ENCODE measurements at places on chromosomes 5 and 9. TPM values are rescaled to one million over a fixed set of nuclear protein-coding genes. Genes with fewer than 3 reads are reported as not detected.

- H3K4me1 ChIP-seq: no peaks in the 10 kb centered on the region
- H3K36me3 ChIP-seq: no peaks in the 10 kb centered on the region
- DNase-seq: no peak
- H3K27ac ChIP-seq: no peak overlapping the region
Observed at GRCh38 chr5:56100439-56101176, 105.8 kb upstream of the IL6ST start.

DNA sequence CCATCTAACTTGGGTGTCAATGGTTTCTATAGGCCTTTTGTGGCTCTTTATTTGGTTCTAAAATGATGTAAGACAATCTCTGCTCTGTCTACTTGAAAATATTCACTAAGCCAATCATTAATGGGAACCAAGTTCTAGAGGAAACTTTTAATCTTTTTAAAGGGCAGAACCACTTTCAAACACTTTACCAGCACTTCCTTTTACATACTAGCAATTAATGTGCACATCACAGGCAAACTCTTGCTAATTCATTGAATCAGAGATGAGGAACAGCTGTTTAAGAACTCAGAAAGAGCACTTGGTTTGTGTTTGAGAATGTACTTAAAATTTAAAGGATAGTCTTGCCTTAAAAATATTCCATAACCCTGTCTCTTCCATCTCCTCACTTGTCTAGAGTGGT lies 83.4 kb downstream of the PAPPA start:
- H3K27me3 ChIP-seq: no peaks in the 10 kb centered on the region
- no peak overlapping the region for H3K27ac ChIP-seq
- H3K4me1 ChIP-seq: peaks cover 27% of the 10 kb centered on the region
- H3K36me3 ChIP-seq: no peaks in the 10 kb centered on the region
- no peak overlapping the region for H3K4me3 ChIP-seq

TMEM174 gene
- not detected for total RNA-seq

PCDHGB1 gene
- total RNA-seq: 15.3 TPM

TSSK1B gene
- not detected for total RNA-seq

DNA sequence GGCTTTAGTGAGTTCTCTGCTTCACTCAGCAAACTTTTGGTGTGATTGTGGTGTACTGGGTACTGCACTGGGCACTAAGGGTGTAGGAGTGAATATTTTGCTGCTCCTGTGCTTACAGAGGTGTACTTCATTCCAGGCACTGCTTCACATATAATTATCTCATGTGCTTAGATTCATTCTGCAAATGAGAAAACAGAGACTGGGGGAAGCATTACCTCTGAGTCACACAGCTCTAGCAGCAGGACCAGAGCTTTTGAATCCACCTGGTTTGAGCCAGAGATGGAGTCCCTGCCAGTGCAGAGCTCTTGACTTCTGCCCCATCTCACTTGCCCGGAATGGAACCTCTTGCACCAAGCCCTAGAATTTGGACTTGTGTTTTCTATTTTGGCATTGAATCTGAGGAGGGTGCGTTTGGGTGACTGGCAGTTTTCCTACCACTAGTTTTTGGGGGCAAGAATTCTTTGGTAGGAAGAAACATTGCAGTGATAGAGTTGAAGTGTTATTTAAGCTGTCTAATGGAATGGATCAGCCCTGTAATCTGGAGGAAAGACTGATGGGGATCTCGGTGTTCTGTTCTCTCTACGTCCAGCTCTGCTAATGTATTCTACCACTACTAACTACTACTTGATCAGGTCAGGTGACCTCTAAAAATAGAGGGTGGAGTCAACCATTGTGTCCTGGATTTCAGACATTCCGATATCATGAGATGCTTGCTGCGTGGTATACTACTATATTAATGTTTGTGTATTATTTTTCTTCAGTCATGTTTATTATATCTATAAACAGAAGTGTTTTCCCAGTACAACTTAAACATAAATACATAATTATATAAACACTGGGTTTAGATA lies 2.5 kb downstream of the ARHGAP26 start:
- H3K27ac ChIP-seq: no peak overlapping the region
- DNase-seq: no peak
- H3K4me1 ChIP-seq: peaks cover 18% of the 10 kb centered on the region
- peaks cover 4% of the 10 kb centered on the region for H3K27me3 ChIP-seq

SPAAR gene
- not detected for total RNA-seq

GRCh38 chr5:5364932-5365331 lies 57.5 kb upstream of the ICE1 start:
- H3K4me3 ChIP-seq: no peak overlapping the region
- H3K36me3 ChIP-seq: no peaks in the 10 kb centered on the region
- no peaks in the 10 kb centered on the region for H3K27me3 ChIP-seq
- DNase-seq: no peak

DNA sequence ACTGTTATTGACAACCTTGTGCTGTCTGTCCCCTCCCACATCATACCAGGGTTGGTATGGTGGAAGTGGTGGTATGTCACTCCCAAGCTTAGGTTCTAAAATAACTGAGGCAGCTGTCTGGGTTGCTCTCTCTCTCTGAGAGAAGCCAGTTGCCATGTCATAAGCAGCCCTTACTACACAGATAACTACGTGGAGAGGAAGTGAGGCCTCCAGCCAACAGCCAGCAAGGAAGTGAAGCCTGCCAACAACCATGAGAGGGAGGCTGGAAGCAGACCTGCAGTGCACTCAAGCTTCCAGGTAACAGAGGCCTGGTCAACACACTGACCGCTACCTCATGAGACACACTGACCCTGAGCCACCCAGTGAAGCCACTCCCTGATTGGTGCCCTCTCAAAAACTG lies 18.6 kb downstream of the CTNNAL1 start:
- H3K4me1 ChIP-seq: peaks cover 5% of the 10 kb centered on the region
- DNase-seq: no peak
- no peak overlapping the region for H3K27ac ChIP-seq
- no peak overlapping the region for H3K4me3 ChIP-seq
- peaks cover 19% of the 10 kb centered on the region for H3K36me3 ChIP-seq

GRCh38 chr9:82367016-82367415 lies 378.4 kb downstream of the SPATA31D1 start:
- DNase-seq: no peak
- no peak overlapping the region for H3K4me3 ChIP-seq
- H3K27ac ChIP-seq: no peak overlapping the region
- H3K4me1 ChIP-seq: no peaks in the 10 kb centered on the region
- H3K27me3 ChIP-seq: no peaks in the 10 kb centered on the region

- H3K4me3 ChIP-seq: no peak overlapping the region
- H3K27ac ChIP-seq: no peak overlapping the region
Observed at GRCh38 chr9:37669232-37669631, 18.5 kb downstream of the FRMPD1 start.

DNA sequence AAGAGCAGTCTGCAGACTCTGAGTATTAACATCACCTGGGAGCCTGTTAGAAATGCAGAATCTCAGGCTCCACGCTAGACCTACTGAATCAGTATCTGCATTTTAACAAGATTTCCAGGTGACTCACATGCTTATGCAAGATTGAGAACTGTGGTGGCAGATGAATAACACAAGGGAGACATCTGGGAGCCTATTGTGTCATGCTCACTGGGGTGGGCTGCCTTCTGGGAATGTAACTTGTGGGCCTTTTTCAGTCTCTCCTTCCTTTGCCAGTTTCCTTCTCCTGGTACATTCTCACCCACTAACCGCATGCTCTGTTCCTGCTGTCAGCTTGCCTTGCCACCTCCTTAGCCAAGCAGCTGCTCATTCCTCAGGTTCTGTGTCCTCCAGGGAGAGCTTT lies 176.6 kb upstream of the C9orf72 start:
- no peak overlapping the region for H3K27ac ChIP-seq
- H3K27me3 ChIP-seq: no peaks in the 10 kb centered on the region
- H3K36me3 ChIP-seq: no peaks in the 10 kb centered on the region
- H3K4me1 ChIP-seq: no peaks in the 10 kb centered on the region
- no peak for DNase-seq

GRCh38 chr5:34563931-34564709 lies 92.0 kb upstream of the RAI14 start:
- no peaks in the 10 kb centered on the region for H3K27me3 ChIP-seq
- no peak for DNase-seq
- no peak overlapping the region for H3K27ac ChIP-seq
- H3K36me3 ChIP-seq: no peaks in the 10 kb centered on the region
- H3K4me1 ChIP-seq: no peaks in the 10 kb centered on the region

- peaks cover 14% of the 10 kb centered on the region for H3K36me3 ChIP-seq
- H3K4me1 ChIP-seq: no peaks in the 10 kb centered on the region
- no peak for DNase-seq
- H3K4me3 ChIP-seq: no peak overlapping the region
Observed at GRCh38 chr5:163496286-163496685, 9.1 kb upstream of the MAT2B start.

GRCh38 chr9:86546712-86547111 lies 192.5 kb upstream of the TUT7 start:
- H3K27ac ChIP-seq: no peak overlapping the region
- no peaks in the 10 kb centered on the region for H3K27me3 ChIP-seq
- no peak for DNase-seq

DNA sequence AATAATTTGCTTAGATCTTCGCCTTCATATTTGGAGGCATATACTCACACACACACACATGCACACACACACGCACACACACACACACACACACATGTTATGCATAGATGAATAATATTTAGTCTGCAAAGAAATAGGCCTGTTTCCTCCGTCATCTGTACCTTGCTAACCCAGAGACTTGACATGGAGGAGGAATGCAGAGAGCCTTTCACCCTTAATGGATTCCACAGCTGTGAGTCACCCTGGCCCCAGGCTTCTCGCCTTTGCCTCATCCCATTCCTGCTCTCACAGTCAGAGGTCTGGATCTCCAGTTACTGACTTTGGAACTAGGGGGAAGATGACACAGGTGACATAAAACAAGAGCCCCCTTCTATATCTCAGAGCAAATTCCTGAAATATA lies 29.7 kb downstream of the ZNF462 start:
- H3K27ac ChIP-seq: no peak overlapping the region
- H3K27me3 ChIP-seq: no peaks in the 10 kb centered on the region
- DNase-seq: no peak
- H3K4me1 ChIP-seq: no peaks in the 10 kb centered on the region

NUTM2G gene
- total RNA-seq: not detected

DNA sequence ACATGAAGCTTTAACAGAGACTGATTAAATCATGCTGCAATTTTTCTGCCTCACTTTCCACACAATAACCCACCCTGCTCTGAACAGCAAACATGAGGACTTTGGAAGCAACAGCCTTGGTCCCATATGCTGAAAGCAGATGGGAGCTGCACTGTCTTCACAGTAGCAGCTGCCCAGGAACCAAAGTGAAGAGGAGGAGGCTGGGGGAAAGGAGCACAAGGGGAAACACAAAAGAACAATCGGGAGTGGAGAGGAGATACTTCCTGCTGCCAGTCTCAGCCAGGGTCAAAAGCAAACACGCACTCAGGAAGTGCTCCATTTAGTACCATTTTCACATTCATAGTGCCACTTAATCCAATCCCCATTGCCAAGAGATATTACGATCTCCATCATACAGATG lies 183.3 kb upstream of the PUM3 start:
- H3K36me3 ChIP-seq: no peaks in the 10 kb centered on the region
- H3K27ac ChIP-seq: no peak overlapping the region
- no peak for DNase-seq
- no peaks in the 10 kb centered on the region for H3K27me3 ChIP-seq
- H3K4me3 ChIP-seq: no peak overlapping the region
- no peaks in the 10 kb centered on the region for H3K4me1 ChIP-seq

All from Karpas-422 (cell line).